ENCODE measurements at places on chromosomes 5 and 9.

DNA sequence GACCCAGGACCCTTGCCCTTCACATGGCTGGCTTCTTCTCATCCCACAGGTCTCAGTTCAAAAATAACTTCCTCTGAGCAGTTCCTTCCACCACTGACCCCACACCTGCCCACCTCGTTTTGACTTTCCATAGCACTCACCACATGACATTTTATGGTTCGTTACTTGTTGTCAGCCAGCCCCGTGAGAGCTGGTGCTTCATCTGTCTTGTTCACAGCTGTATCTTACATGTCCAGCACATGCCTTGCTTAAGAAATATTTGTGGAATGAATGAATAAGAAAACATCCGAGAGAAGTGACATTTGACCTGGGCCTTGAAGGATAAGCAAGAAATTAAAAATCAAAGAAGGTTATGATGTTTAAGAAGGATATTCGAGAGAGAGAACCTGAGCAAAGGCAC is 193.9 kb downstream of the RFK start:
- DNase-seq = no peak

- no peak for DNase-seq
Observed at GRCh38 chr9:129907201-129907600, 71.9 kb downstream of the USP20 start.

GRCh38 chr5:173515526-173515925 is 100.9 kb downstream of the BOD1 start:
- DNase-seq = no peak

GRCh38 chr5:11902201-11902619 is 2.0 kb downstream of the CTNND2 start:
- no peak for DNase-seq

DNA sequence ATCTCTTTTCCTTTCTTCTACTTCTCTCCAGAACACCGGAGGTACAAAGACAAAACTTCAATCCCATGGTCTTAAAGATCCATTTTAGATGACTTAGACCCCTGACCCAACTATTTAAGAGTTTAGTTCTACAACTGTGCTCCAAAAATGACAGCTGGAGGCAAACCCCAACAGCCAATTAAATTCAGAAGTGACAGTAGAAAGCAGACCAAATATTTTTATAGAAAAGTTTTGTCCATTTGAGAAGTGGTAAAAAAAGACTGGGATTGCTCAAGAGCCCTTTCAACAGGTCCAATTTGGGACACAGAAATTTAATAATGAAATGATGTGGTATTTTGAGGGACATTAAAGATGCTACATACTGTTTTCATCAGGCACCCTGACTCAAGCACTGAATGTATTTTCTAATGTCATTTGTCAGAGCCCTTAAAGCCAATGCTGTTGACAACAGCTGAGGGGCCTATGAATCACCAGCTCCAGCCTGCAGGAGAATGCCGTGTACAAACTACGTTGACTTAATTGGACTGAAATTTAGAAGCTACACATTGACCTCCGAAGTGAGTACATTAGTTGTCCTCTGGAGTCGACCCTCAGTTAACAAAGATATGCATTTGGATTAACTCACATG is 147.5 kb upstream of the PIK3R1 start:
- no peak for DNase-seq

DNA sequence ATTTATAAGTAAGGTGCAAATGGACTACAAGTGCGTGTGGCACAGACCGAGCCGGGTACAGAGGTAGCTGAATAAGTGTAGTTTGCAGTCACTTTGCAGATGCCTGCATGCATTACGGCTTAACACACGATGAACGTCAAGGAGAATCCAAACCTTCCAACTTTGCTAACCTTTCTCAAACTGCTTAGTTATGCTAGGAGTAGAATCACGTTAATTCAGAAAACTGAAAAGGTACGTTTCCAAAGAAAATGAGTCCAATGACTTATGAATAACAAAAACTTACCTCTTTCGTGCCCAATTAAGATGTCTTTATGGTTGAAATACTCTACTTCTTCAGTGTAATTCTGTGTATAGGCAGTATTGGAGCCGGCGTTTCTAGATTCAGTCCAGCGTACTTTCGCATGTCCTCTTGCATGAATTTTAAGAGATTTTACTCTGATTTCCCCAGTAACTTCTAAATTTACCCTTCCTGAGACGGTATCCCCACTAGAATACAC is 539 bp downstream of the ARRDC3 start:
- DNase-seq = peak; percentile 2

DNA sequence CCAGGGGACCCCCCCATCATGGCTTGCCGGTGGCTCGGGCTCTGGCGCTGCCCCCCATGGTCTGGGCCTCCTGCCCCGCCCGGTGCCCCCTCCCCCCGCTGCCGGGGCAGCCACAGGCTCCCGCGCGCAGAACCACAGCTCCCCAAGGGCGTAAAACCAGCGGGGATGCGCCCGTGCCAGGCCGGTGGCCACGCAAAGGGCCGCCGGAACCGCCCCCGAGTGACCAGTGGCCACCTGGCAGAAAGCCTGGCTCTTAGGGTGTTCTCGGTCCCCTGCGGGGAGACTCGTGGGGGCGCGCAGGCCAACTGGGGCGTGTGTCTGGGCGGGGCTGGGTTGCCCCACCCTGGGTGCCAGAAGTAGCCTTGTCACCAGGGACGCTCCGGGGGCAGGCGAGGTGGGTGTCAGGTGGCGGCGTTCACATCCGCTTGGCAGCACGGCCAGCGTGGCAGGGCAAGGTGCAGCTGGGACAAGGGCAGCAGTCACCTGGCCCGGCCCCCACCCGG is 515 bp upstream of the AGPAT2 start:
- DNase-seq = no peak

DNA sequence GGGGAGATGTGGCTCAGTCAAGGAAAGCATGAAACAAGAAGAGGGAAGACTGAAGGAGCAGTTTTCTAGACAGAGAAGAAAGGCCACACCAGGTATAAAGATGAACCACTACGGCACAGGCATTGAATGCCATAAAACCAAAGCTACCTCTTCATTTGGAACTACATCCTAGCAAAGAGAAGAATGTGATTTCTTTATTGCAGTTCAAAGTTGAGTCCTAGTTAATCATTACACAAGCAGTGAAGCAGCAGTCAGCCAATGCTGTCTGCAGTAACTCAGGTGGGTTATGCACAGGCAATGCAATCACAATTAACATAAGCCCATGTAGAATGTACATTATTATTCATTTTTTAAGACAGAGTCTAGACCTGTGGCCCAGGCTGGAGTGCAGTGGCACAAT is 21.7 kb upstream of the PCAT7 start:
- no peak for DNase-seq

DNA sequence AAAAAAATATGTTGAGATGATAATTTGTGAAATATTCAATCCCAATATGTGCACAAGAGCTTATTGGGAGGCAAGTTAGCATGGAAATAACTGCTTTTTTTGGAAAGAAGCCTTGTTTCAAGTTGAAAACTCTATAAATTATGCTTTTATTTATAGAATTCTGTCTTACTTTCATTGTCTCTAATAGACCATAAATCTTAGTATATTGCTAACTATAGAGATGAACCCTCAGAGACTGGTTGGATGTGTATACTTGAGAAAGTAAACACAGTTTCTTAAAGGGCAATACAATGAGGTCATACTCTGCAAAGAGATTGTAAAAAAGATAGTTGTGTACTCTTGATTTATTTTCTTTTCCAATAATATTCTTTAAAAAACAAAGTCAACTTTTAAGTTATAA is 530.3 kb downstream of the SPATA31D1 start:
- DNase-seq = no peak
